Activated T-cell treated with anti-CD3 and anti-CD28 coated beads for 24 hours (primary cell): ENCODE measurements at places on chromosomes 7 and 10.

GRCh38 chr7:151046603-151047573, 1.4 kb upstream of the ASIC3 start:
- no peak for DNase-seq

DNA sequence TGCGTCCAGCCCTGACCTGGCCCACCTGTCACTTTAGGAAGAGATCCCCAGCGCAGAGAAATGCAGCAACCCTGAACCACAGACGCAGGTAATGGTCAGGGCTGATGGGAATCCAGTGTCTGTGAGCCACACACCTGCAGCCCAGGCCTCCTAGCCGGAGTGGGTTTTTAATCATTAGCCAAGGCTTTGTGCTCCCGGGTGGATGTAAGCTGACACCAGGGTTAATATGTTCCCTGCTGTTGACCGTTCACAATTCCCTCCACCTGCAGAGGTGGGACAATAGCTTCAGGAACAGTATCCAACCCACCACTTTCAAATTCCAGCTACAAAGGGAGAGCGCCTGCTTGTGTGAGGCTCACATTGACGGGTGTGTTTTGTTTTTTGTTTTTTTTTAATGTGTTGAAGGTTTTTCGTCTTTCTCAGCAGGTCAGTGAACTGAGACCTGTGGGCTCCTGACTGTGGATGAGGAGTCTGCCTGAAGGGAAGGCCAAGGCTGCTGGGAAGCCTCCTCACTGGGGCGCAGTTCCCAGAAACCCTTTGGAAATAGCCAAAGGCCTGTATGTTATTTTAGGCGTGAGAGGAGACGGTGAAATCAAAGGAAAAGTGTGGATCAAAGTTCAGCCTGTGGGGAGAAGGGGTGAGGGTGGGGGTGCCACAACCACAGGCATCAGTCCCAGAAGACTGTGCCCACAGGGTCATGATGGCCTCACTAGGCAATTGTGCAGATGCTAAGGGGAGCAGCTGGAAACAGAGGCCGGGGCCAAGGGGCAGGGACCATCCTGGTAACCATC, 111.1 kb downstream of the TNS3 start:
- DNase-seq, result no peak

GRCh38 chr10:59631882-59632807, 77.5 kb downstream of the SLC16A9 start:
- DNase-seq, result no peak

DNA sequence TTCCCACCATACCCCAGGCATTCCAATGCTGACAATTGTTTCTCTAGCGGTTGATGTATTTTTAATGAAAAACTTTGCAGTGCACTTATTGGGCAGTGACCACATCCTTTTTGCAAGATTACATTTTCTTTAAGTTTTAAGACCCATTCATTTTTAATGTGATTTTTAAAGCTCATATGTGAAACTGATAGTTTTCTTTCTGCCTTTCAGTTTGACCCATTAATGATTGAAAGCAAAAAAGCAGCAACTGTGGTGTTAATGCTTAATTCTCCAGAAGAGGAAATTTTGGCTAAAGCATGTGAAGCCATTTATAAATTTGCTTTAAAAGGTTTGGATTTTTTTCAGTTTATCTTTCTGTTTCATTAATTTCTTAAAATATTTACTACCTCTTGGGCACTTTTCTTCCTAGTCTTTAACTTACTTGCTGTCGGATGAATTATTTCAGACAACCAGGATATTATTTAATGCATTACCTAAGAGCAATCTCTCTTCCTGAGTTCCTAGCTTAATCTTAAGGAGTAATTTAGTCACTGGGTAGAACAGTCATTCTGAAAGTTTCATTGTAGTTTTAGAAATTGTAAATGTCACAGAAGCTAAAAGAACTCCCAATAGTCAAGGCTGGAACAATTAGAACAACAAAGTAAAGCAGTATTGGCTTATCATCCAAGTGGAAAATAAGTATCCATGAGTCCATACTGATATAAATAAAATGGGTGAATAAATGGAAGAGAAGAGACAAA, 18.3 kb downstream of the ARMC3 start:
- DNase-seq, result no peak

DNA sequence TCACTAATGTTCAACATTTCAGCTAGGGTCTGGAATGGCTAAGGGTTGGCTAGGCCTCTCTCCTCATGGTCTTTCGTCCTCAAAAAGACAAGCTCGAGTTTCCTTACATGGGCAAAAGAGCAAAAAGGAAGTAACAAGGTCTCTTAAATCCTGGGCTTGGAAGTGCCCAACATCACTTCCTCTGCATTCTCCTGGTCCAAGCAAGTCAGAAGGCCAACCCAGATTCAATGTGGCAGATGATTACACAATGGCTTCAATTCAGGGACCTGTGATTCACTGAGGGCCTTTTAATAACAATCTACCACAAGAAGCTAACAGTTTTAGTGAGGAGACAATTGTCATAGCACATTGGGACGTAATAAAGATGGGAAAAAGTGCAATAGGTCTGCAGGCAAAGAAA, 4.4 kb upstream of the NUP205 start:
- DNase-seq, result no peak

- no peak for DNase-seq
These were observed 537.5 kb downstream of the GPAM start for GRCh38 chr10:111646021-111646420.

DNA sequence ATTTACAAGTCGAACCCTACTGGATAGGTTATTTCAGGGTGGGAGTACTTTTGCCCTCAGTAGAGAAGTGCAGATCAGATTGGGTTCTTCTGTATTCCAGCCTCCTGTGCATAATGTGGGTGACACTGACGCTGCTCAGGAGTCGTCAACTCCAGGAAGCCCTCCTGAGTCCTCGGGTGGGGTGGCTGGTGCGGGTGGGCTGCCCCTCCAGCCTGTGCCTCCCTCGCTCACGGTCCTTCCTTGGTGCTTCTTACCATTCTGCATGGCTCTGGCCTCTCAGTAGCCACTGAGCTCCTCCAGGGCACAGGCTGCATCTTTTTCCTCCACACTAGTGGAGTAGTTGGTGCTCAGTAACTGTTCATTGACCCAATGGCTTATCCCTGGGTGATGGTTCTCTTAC, 4.3 kb downstream of the CDH23 start:
- no peak for DNase-seq

- no peak for DNase-seq
These were observed 335.2 kb upstream of the NPSR1 start for GRCh38 chr7:34322841-34323240.

- no peak for DNase-seq
These were observed 26.7 kb upstream of the GGCT start for GRCh38 chr7:30531286-30531685.

DNA sequence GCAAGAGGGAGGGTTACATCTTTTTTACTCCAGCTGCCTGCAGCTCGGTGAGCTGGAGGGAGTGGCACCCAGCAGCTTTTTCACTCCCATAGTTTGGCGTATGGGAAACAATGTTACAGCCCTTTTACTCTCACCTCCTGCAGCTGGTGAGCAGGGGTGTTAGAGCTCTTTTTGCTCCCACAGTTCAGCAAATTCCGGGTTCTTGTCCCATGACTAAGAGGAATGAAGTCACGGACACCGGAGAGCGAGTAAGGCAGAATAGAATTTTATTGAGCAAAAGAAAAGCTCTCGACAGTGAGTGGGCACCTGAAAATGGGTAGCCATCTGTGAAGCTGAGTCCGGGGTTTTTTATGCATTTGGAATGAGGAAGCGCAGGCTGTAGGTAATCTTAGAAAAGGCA, 446.6 kb downstream of the GFRA1 start:
- DNase-seq, result no peak

DNA sequence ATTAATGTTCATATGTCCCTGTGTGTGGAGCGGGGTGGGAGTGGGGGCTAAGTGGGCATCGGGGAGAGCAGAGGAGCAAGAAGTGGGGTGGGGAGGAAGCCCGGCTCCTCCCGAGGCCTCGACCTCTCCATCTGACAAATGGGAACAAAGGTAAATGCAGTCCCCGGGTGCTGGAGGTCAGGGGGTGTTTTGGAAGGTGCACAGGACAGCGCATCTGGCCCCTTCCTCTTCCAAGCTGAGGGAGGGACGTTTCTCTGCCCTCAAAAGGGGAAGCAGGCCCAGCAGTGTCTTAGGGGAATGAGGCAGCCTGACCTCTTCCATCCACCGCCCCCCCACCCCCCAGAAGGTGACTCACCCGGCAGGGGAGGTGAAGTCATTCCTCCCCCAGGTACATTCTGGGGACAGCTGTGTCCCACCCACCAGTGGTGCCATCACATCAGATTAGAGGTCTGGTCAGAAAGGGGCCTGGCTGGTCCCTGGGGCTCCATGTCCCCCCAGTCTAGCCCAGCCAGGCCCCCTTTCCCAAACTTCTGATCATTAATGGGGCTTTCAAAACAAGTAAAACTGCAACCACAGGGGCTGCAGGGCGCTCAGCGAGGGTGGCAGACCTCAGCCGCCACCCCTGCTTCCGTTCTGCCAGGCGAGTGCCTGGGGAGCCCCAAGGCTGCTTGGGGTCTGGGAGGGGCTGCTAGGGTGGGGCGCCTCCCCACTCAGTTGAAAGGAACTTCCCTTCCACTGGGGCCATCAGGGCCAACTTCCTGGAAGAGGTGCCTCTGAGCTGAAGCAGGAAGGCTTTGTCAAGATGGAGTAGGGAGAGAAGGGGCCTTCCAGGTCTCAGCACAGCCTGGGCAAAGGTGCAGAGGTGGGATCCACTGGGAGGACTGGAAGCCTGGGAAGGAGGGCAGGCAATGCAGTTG, 10.8 kb downstream of the LFNG start:
- DNase-seq, result peak; percentile 59

DNA sequence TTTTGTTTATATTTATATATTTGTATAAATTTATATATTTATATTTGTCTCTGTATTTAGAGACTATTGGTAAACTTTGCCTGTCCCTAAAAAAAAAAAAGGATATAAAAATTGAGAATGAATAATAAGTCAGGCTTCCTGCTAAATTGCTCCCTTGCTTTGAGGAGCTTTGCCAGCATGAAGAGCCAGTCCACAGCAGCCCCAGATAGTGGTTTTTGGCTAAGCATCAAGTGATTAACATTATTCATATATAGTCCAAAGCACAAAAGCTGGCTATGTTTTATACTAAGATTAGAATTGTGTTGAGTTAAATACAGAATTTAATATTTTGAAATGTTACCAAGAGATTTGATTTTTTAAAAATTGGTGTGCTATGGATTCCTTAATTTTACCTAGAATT, 264.9 kb upstream of the FERD3L start:
- DNase-seq, result no peak

- DNase-seq, result no peak
These were observed 500.0 kb downstream of the TYW1 start for GRCh38 chr7:67496589-67496988.

DNA sequence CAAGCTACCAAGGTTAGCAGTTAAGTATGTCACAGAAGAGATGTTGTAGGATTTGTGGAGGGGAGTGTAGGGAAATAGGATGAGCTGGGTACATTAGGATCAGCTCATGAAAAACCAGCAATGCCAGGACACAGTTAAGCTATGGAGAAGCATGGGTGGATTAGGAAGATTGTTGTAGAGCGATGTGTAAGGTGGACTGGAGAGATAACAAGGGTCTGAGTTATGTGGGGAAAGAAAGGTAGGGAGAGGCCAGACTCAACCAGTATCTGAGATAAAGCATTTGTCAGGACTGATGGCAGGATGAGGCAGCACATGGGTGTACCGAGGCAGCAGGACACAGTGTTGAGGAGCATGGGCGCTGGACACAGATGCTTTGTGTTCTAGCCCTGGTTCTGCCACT, 85.4 kb upstream of the PRR15 start:
- DNase-seq, result no peak

GRCh38 chr7:150471886-150472285, 21.5 kb downstream of the GIMAP8 start:
- no peak for DNase-seq

GRCh38 chr10:34830217-34830822, 15.2 kb upstream of the PARD3 start:
- no peak for DNase-seq

DNA sequence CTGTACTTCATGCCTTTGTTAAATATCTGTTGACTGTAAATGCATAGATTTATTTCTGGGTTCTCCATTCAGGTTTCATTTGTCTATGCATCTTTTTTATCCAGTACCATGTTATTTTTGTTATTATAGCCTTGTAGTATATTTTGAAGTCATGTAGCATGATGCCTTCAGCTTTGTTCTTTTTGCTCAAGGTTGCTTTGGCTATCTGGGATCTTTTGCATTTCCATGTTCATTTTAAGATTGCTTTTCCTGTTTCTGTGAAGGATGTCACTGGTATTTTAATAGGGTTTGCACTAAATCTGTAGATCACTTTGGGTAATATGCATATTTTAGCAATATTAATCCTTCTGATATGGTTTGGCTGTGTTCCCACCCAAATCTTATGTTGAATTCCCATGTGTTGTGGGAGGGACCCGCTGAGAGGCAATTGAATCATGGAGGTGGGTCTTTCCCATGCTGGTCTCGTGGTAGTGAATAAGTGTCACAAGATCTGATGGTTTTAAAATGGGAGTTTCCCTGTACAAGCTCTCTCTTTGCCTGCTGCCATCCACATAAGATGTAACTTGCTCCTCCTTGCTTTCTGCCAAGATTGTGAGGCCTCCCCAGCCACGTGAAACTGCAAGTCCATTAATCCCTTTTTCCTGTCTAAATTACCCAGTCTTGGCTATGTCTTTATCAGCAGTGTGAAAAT, 302.8 kb upstream of the SEMA3C start:
- no peak for DNase-seq

- no peak for DNase-seq
These were observed 992.3 kb downstream of the KCNMA1 start for GRCh38 chr10:76645341-76645740.

GRCh38 chr7:20122073-20122472, 95.1 kb downstream of the MACC1 start:
- no peak for DNase-seq

DNA sequence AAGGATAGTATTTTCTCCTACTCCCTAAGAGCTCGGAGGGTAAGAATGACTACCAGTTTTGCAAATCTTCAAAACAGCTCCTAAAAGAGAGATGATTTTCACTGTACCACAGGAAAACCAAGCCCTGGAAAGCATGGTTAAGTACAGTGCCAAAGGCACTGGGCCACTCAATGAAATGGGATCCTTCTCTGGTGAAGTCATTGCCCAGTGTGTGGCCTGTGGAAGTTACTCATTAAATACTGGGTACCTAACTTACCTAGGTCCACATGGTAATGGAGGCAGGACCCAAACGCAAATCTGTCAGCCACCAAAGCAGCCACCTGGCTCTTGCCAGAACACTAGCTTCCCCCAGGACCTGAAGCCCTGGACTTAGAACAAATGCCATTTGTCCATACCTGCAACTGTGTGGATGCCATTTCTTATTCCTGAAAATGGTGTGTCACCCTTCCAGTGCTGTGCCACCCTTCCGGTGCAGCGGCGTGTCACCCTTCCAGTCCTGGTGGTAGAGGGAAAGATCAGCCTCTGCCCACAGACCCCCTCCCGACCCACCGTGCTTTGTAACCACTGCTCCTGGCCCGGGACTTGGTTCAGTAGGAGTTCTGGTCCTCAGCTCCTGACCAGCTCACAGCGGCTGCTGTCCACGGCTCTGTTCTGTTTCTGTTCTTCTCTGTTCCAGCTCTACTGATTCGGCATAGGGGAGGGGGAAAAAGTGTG, 659.2 kb downstream of the SDK1 start:
- no peak for DNase-seq
